ENCODE measurements at places on chromosomes 12 and 14.

- DNase-seq, result no peak
Measured at GRCh38 chr12:71415336-71416231, 24.0 kb upstream of the LGR5 start.

DNA sequence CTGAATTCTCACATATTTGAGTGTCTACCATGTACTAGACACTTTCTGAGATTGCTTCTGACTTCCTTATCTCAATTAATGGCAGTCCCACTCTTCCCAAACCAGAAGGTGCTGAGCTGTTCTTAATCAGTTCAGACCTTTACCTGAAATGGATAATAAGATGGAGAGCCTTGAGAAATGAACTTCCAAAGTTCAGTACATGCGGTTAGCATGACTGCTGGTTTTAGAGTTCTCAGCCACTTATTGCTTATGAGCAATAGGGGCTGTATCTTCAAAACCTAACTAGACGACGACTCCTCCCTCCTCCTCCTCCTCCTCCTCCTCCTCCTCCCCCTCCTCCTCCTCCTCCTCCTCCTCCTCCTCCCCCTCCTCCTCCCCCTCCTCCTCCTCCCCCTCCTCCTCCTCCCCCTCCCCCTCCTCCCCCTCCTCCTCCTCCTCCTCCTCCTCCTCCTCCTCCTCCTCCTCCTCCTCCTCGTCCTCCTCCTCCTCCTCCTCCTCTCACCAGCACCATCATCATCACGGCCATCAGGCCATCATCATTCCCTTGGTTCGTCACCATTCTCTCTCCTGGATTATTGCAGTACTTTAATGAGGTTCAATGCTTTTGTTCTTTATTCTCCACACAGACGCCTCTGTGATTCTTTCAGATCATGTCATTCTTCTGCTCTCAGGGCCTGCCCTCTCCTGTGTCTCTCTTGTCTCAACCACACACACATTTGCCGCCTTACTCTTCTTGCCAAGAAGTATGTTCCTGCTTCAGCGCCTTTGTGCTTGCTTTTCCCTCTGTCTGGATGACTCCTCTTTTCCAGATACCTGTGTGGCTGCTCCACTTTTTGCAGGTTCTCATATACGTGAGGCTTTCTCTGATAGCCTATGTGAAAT, 2.7 kb downstream of the PCNX1 start:
- no peak for DNase-seq

DNA sequence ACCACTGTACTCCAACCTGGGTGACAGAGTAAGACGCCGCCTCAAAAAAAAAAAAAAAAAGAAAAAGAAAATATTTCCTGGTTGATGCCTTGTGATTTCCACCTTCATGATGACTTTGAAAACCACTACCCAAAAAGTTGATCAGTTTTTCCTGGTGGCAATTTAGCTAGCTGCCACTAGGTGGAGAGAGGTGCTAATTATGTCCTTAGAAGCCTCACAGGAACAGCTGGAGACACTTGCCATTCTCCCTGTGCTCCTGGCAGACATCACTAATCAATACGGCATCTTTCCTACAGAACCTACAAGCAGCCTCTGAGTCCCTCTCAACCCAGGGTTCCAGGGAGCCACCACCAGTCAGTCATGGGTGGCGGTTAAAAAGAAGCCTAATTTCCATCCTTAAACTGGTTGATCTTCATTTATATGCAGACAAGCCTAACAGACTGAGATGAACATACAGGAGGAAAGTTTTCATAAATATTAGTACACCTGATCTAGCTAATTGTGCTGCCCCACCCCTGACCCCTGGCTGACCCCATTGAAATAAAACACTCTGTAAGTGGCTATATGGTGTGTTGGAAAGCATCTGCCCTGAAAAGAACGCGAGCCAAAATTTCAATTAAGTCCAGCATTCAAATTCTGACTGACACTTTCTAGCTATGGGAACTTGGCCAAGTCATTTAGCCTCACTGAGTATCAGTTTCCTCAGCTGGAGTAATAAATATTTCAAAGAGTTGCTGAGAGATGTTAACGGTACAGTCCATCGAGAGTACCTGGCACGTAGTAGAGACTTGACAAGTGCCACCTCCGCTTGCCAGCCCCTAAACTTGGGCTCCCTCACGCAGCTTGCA, 6.2 kb upstream of the OAS1 start:
- DNase-seq, result peak; percentile 15

DNA sequence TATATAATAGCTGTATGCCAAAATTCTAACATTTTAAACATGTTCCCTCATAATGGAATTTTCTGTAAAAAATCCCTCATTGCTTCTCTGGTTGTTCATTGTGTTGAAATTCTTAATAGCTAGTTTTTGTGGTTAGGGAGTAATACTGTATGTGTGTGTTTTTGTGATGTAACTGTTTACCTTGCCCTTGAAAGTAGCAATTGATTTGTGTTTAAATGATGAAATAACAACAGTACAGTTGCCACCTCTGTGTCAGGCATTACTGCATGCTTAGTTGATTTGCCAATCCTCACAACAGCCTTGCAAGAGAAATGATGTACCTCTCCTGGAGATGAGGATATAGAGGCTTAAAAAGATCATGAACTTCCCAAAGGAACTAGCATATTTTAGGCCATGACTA, 94.9 kb downstream of the DAAM1 start:
- no peak for DNase-seq

DNA sequence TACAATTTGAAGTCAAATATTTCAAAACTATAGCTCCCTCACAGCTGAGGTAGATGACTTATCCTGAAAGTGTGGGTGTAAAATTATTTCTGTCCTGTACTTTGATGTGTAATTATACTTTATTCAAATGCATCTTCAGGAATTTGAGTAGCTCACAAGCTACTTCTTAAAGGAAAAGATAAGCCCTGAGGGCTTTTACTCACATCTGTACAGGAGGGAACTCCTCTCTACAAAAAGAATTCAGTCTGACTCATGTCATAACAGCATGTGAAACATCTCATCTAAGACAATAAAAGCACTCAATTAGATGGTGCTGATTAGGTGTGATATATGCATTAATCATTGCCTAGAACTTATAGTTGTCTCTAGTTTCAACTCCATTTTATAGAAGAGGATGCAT, 452.0 kb downstream of the PRKD1 start:
- no peak for DNase-seq

DNA sequence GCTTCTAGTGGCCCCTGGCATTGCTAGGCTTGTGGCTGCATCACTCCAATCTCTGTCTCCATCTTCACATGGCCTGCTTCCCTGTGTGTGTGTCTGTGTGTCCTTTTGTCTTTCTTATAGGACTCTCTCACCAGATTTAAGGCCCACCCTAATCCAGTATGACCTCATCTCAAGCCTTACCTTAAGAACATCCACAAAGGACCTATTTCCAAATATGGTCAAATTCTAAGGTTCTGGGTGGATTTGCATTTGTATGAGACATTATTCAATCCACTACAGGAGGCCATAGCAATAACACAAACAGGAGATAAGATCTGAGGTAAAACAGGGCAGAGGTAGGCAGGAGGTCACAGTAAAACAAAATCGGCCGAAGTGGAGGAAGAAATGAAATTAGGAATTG, 375.9 kb downstream of the BTG1 start:
- no peak for DNase-seq

DNA sequence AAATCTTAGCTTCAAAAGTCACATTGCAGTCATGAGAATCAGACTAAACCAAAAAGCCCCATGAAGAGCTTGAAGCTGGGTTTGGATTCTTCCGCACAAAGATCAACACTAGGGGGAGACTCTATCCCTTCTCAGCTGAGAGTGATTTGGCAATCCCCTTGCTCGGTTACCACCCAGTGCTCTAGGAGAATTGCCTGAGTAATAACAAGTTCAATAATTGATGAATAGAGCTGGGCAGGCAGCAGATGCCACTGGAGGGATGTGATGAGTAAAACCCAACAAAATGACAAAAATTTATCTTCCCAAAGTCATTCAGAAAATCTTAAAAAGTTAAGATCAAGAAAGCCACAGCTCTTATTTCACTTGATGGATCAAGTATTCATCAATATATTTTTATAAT, 185.6 kb upstream of the ARID2 start:
- DNase-seq, result peak; percentile 28

GRCh38 chr12:31390991-31391390, 65.0 kb upstream of the SINHCAF start:
- DNase-seq, result no peak

DNA sequence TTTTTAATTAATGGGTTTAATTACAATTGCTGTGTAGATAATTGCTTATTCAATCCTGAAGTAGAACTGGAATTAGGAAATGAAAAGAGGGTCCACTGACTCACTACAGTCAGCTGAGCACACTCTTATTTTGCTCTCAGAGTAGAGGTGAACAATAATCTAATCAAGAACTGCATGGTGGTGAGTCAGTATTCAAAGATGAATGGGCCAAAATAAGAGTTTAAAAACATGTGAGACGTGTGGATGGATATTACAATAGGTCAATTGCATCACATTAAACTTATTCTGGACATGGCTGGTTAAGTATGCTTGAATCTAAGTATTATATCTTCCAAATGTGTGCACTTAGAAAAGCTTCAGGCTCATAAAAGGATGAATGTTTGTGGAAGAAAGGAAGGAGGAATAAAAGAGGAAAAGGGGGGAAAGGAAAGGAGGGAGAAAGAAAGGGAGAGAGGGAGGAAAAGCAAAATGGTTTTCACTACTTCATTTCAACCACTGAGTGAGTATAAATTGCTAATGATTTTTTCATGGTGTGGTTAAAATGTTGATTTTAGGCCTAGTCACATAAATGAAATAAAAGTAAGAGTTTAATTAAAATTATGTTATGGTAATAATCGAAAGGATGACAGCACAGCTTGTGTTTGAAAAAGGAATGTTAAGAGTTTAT, 27.0 kb upstream of the EEA1 start:
- no peak for DNase-seq

GRCh38 chr14:23078692-23079116, 16.2 kb downstream of the ACIN1 start:
- no peak for DNase-seq

DNA sequence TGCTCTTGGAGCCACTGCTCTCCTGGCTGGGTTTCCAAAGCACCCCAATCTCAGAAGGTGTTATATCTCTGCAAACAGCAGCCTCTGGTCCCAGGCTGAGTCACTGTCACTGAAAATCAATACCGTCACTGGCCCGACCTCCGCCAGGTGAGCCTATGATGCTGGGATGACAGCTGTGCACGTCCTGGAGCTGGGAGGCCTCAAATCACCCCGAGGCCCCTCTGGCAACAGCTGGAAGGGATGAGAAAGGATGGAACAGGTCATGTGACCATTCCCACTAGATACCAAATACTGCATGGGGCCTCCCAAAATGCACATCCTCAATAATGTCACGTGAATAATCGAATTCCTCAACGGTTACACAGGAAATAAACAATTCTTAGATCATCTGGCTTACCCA, 190.8 kb downstream of the TTC7B start:
- no peak for DNase-seq

- DNase-seq, result no peak
Measured at GRCh38 chr12:101287357-101287756, 7.5 kb downstream of the UTP20 start.

DNA sequence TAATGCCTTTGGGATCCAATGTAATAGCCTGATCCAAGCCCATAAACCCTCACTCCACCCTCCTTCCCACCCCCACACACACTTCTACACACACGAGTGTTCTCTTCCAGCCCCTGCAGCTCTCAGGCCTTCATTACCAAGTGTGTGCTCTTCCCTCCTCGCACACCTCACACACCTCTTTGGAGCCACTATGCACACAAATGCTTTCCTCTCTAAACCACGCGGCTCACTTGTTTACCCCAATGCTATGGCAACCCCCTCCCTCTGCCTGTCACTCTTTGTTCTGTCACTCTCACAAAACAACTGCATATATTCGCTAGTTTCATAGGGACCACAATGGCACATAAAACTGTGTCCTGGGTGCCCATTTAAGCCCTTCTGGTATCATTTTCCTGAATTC, 35.1 kb downstream of the PPP2R5E start:
- no peak for DNase-seq

DNA sequence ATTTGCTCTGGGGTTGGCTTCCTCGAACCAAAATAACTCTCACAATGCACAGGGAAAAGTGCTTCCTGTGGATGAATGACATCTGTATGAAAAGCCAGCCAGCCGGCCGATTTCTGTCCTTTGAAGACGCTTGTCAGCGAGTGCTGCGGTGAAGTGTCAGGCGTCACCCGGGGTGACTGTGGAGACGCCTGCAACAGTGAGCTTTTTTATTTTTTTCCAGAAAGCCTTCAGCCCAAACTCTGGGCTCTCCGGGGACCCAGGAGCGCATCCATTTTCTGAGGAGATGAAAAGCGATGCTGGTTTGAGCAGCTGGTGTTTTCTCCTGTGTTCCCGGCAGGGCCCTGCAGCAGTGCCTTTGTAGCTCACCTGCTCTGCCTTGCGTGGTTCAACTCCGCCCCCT, 147.9 kb upstream of the MYL2 start:
- DNase-seq, result no peak

- no peak for DNase-seq
Measured at GRCh38 chr12:78002878-78003277, 172.2 kb downstream of the NAV3 start.

- DNase-seq, result no peak
Measured at GRCh38 chr14:101624536-101624935, 63.2 kb downstream of the DIO3 start.

DNA sequence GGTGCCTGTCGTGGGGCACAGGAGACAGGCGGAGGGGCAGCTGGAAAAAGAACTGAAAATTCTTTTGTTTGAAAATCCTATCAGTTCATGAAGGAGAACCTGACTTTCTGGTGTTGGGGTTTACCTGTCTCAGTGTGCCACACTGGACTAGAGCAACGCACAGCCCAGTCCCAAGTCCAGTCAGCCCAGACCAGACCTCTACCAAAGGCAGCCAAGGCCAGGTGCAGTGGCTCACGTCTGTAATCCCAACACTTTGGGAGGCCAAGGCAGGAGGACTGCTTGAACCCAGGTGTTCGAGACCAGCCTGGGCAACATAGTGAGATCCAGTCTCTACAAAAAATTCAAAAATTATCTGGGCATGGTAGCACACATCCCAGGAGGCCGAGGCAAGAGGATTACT, 4.6 kb downstream of the CCDC85C start:
- no peak for DNase-seq

DNA sequence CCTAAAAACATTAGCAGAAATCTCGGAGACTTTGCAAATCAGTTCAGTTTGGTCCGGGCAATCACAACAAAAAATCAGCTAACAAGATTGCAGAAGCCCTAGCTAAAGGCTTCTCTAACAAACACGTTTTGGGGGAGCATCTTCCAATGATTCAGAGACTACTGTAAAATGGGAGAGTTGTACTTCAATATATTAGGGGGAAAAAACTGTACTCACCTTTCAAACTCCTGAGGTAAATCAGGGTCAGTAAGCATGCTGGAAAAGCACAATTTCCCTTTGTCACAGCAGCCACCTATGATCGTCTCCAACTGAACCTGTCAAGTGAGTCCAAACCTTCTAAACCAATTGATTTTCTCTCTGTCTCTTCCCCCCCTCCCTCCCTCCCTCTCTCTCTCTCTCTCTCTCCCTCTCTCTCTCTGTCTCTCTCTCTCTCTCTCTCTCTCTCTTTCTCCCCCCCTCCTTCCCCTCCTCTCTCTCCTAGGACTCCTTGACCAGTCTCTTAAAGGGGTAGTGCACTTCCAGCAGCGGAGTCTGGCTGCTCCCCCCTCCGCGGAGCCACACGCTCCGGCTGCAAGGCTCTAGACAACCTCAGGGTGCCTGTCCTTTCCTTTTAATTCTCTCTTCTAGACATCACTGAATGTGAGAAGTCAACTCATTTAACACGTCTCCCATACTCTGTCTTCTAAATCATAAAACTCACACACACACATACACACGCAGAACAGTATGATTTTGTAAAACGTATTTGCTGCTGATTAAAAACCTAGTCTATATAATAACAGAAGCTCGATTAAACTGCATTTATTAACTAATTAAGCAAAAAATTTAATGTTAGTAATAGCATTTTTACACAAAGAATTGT, at the start of gene SOX5:
SOX5 (minus strand) TSS at position 323 of the 862 bp plus-strand sequence; CDS start at position 254, 69 bp downstream.
- DNase-seq, result peak; percentile 46

- no peak for DNase-seq
Measured at GRCh38 chr12:60123557-60123956, 527.7 kb downstream of the SLC16A7 start.

Data from hippocampal formation (tissue), 2 donors.